ENCODE measurements at places on chromosomes 16 and 17.

DNA sequence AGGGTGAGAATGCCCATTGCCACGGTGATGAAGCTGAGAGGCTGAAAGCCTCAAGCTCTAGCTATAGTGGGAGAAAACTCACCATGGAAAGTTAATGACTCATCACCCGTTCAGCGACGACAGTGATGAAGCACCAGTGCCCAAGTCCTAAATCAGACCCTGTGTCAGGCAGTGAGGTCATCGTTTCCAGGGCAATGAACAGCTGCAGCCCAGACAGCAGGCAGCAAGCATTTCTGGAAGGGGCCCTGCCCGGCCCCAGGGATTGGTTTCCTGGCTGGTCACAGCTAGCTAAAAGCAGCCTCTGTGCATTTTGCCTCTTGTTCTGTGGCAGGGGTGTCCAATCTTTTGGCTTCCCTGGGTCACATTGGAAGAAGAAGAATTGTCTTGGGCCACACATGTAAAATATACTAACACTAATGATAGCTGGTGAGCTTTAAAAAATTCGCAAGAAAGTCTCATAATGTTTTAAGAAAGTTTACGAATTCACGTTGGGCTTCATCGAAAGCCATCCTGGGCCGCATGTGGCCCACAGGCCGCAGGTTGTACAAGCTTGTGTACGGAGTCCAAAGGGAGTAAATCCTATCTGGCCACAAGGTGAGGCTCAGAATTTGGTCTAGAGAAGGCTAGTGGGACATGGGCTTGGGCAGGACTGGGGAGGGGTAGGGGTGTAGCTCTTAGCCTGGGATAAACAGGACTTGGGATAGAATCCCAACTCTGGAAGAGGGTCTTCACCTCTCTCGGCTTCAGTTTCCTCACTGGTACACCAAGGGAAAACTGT is 40.6 kb downstream of the MIS12 start:
- peak; percentile 99 for DNase-seq

DNA sequence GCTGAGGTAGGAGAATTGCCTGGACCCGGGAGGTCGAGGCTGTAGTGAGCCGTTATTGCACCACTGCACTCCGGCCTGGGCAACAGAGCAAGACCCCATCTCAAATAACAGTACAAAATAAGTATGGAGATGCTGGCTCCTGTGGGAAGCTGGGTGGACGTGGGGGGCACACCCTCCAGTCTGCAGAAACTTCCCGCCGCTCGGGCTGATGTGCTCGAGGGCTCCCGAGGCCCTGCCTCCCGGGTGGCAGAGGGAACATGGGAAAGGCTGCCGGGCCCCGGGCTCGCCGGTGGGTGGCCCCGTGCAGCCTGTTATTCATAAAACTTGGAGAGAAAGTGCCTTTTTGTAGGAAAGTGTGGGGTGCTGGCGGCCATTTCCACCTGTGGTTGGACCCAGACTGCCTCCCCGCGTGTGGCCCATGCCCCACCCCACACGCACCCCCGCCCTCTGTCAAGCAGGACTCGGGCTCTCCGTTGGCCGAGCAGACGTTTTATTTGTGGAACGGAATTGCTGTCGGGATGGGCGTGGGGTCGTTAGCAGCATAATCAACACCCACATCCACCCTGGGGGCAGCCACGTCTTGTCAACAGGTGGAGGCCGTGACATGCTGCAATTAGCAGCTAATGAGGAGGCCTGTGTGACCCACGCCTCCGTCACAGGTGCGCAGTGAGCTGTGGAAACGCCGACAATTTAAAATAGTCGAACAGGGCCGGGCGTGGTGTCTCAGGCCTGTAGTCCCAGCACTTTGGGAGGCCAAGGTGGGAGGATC is 7.4 kb upstream of the CIAO3 start:
- no peak for DNase-seq

- DNase-seq: no peak
Measured at GRCh38 chr16:87686697-87687096, 79.1 kb downstream of the KLHDC4 start.

DNA sequence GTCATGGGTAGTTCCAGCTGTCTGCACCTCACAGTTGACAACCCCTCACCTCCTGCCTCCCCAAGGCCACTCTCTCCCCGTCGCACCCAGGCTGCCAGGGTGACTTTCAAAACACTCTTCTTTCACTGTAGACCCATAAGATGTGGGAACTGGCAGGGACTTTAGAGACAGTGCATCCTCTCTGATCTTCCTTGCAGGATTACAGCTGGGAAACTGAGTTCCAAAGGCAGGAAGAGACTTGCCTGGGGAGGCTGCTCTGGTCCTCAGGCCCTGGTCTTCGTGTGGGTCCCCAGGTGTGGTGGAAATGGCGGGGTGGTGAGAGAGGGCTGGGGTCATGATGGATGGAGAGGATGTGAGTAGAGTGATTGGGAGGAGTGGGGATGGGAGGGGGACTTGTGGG is 21.9 kb upstream of the NKD1 start:
- DNase-seq: no peak

GRCh38 chr16:68236826-68237242 is 907 bp upstream of the ESRP2 start:
- DNase-seq: no peak

- peak; percentile 68 for DNase-seq
Measured at GRCh38 chr17:72556944-72557826, 436.4 kb downstream of the SOX9 start.

DNA sequence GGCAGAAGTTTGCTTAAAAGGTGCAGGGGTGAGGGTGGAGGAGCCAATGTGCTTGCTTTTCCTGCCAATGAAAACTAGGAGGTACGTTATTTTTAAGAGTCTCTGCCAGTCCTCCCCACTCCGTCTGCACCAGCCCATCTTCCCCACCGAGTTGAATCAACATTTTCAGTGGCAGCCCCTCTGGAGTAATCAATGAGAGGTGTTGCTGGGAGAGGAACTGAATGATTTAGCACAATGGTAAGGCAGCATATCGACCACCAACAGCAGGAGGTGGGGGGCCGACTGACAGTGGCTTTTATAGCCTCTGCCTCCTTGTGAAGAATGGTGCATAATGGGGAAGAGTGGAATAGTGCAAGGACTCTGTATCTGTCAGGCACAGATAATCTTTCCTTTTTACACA is 1465.0 kb upstream of the GOT2 start:
- no peak for DNase-seq

GRCh38 chr16:69003500-69003899 is 102.0 kb upstream of the HAS3 start:
- DNase-seq: no peak

DNA sequence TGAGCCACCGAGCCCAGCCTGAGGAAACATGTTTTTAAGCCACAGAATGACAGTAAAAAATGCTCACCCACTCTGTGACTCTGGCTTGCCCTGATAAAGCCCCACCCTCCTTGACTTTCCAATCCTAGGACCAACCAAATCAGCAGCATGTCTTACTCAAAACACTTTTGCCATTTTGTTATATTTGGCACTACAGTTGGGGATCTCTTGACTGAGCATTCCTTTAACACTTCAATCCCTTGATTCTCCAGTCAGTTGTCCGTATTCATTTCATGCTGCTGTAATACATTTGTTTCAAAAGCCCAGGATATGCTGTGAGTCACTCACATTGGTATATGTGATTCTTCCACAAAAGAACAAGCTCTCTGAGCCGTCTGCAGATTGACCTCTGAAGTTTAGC is 8.2 kb downstream of the MYH3 start:
- DNase-seq: peak; percentile 92

DNA sequence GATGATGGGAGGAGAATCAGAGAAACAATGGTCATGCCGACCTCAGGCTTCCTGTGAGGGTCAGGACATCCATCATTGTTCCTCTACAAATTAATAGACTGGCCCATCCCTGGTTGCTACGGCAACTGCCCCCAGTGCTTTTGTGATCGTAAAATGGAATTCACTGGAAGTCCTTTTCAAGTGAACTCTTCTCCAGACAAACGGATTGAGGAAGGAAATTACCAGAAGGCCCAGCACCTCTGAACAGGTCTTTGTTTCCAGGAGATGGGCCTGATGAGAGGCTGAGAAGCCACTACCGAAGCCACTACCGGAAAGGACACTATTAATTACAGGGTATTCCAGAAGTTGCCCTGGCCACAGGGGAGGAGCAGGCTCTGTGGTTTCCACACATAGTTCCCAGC is 126.0 kb downstream of the MGAT5B start:
- DNase-seq: no peak

GRCh38 chr17:29292071-29292991 is 1.6 kb downstream of the NUFIP2 start:
- peak; percentile 41 for DNase-seq

DNA sequence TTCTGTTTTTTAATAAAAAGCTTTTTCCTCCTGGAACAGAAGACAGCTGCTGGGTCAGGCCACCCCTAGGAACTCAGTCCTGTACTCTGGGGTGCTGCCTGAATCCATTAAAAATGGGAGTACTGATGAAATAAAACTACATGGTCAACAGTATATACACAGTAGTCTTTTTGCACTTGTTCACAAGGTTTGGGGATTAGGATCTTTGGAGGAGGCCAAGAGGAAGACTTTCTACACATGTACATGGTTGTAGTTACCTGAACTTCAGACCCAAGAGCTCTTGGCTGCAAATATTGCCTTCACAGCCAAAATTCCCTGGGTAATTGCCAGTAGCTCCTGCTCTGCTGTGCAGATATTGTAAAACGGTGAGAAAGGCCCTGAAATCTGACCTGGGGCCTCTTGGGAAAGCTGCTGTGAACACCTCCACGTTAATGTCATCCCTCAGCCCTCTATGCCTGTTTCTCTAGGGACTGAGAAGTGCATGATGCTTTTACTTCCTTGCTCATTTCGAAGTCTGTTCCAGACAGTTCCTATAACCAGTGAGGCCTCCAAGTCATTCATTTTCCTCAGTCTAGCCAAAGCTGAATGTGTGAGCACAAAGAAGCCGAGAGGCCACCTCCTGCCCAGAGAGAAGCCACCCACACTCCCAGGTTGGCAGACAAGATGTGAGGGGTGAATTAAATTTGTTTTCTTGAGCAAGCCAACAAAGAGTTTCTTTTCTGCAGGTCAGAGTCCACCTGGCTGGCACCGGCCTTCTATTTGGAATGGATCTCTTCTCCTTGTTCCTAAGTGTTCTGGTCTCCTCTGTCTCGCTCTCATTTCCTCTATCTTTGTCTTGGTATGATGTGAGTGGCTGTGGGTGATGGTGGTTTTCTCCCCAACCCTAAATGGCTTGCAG is 15.9 kb downstream of the ANKRD40 start:
- no peak for DNase-seq

DNA sequence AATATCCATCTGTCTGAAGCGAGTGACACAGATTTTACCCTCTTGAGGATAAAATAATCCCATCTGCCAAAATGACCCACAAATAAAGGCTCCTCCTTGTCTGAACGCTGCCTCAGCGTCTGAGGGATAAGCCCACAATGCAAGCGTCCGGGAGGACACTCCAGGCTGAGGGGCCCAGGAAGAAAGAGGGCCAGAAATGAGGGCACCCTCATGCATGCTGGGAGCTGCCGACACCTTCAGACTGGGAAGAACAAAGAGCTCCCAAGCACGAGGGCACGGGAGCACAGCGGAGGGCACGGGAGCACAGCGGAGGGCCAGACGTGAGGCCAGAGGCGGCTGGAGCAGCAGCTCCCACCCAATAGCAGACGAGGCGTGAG is 126.9 kb downstream of the ZNF778 start:
- DNase-seq: no peak

Data from EH (cell line).